Activated naive CD4-positive, alpha-beta T cell treated with anti-CD3 and anti-CD28 coated beads, Interleukin-2, amount 50 U/mL, for 72 hours (primary cell): ENCODE measurements at places on chromosomes 3 and 15.

GRCh38 chr3:10205451-10206165 lies 40.9 kb downstream of the IRAK2 start:
- DNase-seq = no peak

GRCh38 chr3:15918988-15919387 lies 121.2 kb upstream of the ANKRD28 start:
- DNase-seq = no peak

DNA sequence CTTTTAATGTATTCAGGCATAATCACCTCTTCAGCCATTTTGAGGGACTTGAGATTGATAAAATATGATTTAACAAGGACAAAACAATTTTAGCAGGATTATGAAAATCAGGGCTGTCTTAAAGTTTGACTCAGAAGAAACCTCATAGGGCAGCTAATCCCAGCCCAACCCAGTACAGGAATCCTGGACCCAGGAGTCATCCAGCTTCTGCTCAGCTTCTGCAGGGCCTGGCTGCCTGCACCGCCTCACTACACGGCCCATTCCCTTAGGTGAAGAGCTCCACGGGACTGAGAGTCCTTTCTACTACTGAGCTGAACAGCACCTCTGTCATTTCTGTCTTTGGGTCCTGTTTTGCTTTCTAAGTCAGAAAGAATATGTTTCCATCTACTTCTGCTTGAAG lies 37.5 kb downstream of the ARHGAP31 start:
- no peak for DNase-seq

- DNase-seq = no peak
Measured at GRCh38 chr3:5431811-5432378, 244.4 kb downstream of the EDEM1 start.

- no peak for DNase-seq
Measured at GRCh38 chr3:39651993-39652739, 157.2 kb upstream of the MYRIP start.

DNA sequence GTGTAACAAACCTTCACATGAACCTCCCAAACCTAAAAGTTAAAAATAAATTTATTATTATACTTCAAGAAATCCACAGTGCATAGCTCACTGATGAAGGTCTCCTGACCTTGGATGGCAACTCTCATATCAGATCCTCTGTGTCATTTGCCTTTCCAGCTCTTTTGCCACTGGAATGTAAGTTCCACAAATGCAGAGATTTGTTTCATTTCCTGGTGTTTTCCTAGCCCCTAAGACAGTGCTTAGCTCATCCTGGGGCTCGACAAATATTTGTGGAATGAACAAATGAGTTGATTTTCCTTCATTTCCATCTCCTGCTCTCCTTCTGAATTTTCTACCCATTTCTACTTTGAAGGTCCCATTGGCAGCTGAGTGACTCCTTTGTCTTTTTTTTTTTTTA lies 56.0 kb downstream of the FRMD4B start:
- DNase-seq = no peak

DNA sequence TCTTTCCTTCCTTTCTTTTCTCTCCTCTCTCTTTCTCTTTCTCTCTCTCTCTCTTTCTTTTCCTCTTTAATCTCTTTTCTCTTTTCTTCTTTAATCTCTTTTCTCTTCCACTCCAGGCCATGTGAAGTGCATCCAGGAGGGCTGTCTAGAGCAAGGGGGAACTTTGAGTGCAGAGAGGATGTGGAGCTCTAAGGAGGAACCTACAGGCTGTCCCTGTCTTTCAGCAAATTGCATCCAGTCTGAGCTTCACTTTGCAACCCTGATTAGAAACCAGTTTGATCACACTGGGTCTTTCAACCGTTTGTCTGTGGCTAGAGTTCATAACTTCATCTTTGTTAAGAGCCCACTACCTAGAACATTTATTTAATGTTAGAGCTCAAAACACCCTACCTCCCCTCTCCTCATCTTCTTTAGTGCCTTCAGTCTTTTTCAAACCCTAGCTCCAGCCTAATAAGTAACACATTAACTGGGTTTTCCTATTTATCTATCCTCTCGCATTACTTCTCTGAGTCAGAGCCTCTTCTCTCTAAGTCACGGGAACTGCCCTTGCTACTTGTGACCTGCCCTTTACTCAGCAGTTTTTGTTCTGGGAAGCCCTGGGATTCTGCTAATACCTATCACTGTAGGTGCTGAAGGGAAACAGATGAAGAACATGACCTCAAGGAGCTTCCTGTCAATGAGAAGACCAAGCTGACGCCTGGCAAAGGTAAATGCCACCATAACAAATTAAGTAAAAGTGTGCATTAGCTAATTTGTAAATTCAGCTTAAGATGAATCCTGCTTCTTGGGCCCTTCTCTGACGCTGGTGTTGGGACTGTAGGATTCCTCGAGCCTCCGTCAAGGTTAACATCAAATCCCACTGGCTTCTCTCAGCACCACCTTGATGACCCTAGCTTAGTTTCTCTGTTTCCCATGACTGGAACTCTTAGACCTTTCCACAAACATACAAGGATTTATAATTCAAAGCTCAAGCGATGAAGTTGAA lies at the start of gene GCNT3:
GCNT3 (plus strand) TSS at position 508 of the 985 bp plus-strand sequence. CDS start 6,456 bp downstream, outside the sequence.
- no peak for DNase-seq

DNA sequence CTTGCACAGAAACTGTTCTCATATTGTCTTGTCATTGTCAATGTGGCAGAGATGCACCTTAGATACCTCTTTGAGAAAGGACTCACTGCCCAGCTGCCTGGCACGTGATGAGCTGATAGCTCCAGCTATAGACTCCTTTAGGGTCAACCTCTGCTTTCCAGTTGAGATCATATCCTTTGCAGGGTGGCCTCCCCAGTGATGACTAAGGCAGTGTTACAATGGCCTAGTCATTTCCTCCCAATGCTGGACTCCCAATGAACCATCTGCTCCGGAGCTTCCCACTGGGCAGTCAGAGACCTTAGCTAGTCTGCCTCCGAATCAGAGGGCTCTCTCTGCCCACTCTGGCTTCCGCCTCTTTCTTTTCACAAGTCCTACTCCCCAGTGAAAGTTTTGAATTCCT lies 79.5 kb downstream of the CHRD start:
- no peak for DNase-seq

- DNase-seq = no peak
Measured at GRCh38 chr3:61057464-61057863, 193.8 kb downstream of the FHIT start.

DNA sequence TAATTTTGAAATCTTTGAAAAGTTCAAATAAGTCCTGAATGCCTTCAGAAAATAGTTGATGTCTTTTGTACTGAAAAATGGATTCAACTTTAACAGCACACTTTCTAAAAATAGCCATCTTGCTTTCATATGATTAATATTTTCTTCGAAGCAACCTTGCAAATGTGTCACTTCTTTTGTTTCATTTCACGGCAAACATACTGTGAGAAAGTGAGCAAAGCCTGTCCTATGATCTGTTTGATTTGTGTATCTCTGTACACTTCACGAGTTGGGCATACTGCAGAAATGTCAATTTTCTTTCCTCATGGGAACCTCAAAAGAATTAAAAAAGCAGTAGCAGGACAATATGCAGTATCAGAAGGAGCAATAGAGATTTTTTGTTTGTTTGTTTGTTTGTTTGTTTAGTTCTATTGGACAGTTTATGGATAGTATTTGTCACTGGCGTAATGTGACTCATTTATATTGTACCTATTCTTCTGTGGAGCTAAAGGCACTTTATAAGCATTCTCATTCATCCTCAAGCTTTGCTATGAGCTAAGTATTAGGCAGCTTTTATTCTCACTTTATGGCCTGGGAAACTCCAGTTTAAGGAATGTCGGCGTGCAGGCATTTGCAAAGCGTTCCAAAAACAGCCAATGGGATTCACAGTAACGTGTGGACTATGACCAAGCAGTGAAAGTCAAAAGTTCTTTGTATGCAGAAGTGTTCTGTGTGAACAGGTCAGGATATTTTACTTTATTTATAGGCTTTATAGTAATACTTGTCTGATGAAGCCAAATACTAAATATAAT lies 572.0 kb downstream of the NAALADL2 start:
- DNase-seq = no peak

DNA sequence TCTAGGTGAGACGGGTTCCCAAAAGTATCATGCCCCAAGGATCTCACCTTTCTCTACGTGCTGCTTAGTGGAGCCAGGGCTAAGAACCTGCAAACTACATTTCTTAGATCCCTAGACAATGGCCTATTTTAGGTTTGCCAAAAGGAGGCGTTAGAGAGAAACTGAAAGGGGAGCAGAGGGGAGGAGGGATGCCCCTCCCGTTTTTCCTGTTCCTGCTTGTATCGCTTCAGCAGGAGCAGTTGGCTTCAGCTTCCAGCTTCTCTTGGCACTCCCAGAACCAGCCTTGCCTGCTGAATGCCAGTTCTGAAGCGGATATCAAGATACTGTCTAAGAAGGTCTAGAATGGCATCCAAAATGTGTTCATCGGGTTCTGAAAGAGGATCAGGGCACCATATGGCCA lies 58.4 kb upstream of the ABHD17C start:
- DNase-seq = no peak

DNA sequence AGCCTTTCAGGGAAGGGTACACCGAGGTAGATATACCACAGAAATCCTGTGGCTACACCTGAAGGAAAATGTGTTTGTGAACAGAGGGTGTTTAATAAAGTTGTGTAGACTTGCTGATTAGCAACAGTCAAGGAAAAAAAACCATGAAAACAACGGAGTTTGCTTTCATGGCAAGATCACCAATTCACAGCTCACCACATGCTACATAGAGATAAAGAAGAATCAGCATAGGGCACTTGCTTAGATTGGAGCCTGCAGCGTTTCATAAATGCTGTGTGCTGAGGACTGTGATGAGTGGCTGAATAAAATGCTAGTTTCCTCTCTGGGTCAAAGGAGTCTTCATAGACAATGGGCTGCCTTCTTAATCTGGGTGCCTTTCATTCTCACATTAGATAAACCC lies 257.6 kb downstream of the SLC9A9 start:
- DNase-seq = no peak

DNA sequence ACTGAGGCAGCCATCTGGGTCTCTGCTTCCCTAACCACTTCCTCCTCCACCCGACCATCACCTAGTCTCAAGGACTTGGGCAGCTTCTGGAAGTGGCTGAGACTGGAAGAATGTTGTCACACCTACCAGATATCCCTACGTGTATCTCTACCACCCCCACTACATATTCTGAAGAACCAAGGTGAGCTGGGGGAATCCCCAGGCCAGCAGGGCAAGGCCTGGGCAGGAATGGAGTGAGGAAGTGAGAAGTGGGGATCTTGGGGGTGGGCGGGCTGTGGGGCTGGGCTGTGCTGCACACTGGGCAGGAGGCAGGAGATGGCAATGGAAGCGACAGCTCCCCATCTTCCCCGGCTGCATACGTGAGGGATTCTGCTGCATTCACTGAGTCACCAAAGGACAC lies 17.5 kb upstream of the ALDH1A3 start:
- no peak for DNase-seq

DNA sequence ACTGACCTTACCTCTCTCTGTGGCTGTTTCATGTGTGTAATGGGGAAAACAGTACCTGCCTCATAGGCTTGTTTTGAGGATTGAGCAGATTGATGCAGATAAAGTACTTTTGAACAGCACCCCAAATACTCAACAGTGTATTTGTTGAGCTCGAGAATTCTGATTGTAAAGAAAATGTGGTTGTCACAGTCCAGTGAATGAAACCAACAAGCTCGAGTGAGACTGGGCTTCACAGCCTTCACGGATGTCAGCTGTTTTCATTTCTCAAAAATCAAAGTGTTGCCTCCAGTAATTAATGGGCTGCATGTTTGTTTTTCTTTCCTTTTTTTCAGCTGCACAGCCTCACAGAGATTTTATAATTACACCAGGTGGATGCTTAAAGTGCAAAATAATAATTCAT lies 43.7 kb downstream of the PARP15 start:
- no peak for DNase-seq

DNA sequence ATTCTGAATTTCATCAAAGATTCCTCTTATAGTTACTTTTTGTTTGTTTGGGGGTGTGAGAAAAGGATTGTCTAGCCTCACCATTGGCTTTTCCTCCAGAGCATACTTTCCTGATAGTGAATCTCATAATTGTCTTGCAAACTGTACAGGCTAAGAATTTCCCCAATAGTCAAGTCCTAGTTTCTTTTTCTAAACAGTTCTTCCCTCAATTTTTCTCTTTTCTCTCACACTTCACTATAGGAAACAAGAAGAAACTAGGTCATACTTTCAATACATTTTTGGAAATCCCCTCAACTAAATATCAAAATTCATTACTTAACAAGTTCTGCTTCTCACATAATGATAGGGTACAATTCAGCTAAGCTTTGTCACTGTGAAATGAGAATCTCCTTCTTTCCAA lies 241.9 kb downstream of the IL20RB start:
- DNase-seq = no peak

DNA sequence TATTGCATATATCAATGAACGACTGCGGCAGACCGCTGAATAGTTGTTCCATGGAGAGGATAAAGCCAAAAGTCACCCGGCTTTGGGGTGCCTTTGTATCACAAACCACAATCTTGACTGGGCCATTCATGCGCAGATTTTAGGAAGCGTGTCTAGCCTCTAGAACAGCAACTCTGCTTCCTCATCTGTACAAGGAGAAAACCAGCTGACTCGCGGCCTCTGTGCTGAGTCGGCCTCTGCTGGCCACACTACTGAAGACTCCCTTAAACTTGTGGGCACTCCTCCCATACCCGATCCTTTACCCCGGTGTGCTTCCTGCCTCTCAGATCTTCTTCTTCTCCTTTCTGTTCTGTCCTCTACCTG lies 872 bp downstream of the DLEC1 start:
- no peak for DNase-seq

DNA sequence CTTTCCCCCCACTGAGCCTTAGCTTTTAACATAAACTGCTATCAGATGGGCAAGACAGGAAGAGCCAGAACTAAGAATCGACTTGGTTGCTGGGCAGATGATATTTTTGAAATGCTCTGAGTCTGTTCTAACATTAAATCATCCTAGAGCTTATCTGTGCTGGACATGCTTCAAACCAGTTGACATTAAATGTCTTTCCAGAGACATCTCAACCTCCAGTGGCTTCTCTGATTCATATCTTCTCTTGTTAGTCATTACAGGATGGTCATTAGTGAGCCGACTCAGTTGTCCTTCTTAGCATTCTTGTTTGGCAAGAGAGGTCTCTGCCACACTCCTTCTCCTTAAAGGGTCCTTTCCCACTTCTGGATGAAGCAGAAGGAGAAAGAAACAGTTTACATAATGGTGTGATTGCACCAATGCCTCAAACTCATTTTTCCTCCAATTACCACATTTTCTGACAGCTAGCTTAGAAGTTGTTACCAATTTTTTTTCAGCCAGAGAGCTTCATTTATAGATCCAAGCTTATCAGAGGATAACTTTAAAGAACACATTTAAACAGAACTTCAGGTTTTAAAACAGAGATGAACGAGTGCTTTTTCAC lies 21.7 kb upstream of the SYN2 start:
- no peak for DNase-seq

- DNase-seq = no peak
Measured at GRCh38 chr15:46442901-46443590, 808.2 kb downstream of the SQOR start.
